ENCODE measurements at places on chromosomes 2 and 18.

- no peak for DNase-seq
Measured at GRCh38 chr2:176082525-176082823, 1.3 kb downstream of the EVX2 start.

DNA sequence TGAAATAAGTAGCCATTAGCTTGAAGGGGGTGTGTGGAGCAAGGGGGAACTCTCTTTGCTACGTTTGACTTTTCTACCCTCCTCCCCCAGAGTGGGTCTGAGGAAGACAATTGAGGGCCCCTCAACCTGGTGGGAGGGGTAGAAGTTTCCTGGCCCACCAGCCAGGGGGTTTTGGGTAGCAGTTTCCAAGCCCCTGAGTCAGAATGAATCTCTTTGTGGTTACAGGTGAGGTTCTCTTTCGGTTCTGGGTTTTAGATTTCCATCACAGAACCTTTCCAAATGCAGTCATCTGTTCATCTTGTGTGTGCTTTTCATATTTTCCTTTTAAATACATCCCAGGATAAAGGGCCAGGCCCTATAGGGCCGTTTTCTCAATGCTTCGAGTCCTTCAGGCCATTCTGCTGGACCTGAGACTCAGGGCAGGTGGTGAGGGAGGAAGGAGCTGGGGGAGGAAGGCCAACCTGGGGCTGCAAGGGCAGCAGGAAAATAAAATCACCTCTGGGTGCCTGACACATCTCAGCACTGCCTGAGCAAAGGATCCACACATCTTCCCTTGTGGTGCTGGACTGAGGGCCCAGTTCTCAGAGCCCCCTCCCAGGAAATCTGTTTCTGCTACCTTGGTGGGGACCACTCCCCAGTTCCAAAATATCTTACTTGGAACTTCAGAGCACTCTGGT, 4.7 kb downstream of the LBH start:
- DNase-seq = no peak

DNA sequence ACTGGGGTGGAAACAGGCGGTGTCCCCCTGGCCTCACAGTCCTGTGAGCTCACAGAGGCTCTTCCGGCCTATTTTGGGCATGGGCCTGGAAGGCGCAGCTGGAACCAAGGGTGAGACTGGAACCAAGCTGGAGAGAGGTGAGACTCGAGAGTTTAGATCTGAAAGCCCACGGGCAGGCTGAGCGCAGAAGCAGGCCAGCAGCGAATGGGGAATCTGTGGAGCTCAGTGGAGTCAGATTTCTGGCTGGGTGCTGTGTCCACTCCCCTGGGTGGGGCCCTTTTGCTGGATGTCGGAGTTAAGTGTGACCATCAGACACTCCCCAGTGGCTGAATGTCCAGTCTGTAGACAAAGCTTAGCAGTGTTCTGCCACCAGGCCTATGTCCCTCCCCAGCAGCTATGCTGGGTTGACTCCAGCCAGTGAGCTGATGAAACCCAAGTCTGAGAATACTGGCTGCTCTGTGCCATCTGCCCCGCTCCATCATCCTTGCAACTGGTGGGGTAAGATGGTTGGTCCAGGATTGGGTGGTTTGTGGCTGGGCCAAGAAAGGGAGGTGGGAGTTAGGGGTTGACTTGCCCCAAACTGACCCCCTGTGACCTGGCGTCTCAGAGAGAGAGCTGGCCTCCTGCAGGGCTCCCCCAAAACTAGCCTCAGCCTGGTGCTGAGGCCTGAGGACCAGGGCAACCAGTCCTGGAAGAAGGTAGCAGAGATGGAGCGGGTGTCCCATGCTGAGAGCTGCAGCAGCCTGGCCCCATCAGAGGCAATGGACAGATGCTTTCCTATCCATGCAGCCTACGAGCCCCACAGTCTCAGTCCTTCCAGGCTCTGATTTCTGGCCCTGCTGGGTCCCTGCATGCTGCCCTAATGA, 34.4 kb downstream of the CYP26B1 start:
- DNase-seq = no peak

- no peak for DNase-seq
Measured at GRCh38 chr2:217983276-217984233, 19.2 kb downstream of the TNS1 start.

GRCh38 chr2:161076936-161077335, 83.3 kb upstream of the TANK start:
- DNase-seq = no peak

- DNase-seq = no peak
Measured at GRCh38 chr2:195489101-195489500, 167.9 kb upstream of the SLC39A10 start.

DNA sequence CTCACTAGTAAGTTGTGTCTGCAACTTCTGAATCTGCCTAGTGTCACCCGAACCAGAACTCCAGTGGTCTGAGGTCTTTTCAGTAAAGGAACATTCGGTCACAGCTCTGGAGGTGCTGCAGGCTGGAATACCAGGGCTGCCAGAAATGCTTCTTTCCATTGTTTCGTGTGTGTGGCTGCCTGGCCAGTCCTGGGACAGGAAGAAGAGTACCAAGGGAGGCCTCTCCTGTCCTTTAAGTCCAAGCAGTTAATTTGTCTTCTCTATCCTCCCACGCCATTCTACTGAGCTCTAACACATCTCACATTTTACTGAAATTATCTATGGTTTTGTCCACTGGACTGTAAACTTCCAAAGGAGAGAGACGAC, 196.0 kb downstream of the LNPK start:
- DNase-seq = peak; percentile 7

DNA sequence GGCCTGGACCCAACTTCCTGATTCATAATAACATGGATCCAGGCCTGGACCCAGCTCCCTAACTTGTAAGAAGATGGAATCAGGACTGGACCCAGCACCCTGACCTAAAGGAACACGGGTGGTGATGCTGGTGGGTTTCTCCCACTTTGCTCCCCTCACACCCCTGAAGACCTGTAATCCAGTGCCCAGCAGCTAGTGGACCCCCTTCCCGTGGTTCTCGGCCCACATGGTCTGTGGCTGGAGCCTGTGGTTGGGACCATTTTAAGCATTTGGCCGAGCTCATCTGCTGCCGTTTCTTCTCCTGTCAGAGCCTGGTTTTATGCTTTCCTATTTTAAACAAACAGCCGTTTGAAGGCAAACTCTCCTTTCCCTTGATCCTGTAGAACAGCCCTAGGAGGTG, 232.8 kb downstream of the EIPR1 start:
- no peak for DNase-seq

GRCh38 chr2:112947374-112947773, 30.4 kb upstream of the IL36G start:
- DNase-seq = no peak

DNA sequence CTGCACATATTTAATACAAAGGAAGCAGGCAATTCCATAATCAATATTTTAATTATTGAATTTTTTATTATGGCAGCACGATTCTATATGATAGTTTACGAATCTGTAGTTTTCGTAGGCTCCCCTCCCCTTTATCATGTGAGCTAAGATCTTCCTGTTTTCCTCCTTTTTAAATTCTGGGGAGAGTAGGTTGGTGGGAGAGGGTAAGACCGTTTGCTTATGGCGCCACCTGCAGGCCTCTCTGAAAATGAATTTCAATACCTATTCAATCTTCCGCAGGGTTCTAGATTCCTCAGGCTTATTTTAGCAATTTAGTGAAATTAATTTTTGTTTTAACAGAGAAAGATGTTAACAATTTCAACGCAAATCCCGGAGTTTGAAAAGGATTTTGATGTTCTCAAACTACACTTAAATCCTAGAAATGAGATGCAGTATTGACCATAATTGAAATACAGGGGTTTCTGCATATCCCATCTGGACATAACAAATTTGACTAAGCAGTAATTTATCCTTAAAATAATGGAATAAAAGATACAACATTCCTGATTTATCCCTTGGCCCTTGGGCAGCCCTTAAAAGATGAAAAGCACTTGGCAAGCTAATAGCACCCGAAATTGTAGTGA, 12.8 kb upstream of the GBX2 start:
- peak; percentile 76 for DNase-seq

- peak; percentile 28 for DNase-seq
Measured at GRCh38 chr2:43225093-43225787, 1.2 kb downstream of the ZFP36L2 start.

DNA sequence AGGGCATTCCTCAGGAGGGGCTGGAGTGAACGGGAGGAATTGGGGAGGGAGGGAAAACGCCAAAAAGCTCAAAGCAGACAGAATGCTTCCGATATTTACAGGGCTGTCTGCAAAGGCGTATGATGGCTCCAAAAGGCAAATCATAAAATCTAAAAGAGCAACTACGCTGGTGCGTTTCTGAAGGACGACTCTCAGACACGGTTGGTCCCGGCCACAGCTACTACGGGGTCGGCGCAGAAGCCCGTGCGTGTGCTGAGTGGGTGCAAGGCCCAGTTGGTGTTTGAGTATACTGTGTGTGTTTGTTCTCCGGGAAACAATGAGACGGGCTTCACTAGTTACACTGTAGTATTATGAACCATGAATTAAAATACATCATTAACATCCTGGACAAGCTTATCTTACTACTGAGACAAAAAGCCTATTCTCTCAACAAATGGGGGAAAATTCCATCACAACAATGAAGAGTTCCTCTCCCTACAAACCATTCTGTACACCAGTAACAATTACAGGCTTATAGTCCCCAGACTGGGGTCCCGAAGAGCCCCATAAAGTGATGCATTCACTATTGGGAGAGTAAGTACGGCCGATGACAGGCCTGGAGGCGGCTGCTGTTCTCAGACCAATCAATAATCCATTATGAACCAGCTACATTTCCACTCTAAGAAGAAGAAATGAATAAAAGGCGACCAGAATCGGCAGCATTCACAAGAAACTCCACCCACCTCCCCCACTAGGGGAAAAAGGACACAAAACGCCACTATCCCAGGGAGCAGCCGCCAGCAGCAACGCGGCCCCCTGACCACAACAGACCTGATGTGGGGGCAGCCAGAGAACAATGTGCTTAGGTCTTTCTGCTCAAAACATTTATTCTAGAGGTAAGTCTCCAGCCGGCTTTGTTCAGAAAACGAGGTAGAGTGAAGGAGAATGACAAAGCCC, 43.4 kb downstream of the ZNF516 start:
- peak; percentile 40 for DNase-seq

DNA sequence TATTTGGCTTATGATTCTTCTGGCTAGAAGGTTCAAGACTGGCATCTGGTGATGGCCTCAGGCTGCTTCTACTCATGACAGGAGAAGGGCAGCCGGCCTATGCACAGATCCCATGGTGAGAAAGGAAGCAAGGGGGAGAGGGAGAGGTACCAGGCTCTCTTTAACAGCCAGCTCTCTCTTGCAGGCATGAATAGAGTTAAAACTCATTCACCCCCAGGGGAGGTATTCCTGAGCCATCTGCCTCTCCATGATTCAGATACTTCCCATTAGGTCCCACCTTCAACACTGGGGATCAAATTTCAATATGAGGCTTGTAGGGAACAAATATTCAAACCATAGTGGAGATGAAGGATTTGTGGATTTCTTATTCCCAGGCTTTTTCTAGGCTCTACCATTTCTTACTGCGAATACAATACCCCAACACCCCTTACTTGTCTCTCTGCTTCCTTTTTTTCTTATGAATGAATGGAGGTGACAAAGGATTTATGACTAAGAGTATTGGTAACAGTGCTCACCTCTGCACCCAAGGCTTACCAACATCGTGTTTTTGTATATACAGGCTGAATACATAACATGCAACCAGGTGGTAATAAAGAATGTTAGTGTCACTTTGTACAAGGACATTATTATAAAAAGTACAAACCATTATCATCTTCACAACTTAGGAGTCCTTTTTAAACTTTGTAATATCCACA, 454.6 kb upstream of the TRIB2 start:
- DNase-seq = no peak

- no peak for DNase-seq
Measured at GRCh38 chr18:73987247-73987980, 160.2 kb downstream of the FBXO15 start.

DNA sequence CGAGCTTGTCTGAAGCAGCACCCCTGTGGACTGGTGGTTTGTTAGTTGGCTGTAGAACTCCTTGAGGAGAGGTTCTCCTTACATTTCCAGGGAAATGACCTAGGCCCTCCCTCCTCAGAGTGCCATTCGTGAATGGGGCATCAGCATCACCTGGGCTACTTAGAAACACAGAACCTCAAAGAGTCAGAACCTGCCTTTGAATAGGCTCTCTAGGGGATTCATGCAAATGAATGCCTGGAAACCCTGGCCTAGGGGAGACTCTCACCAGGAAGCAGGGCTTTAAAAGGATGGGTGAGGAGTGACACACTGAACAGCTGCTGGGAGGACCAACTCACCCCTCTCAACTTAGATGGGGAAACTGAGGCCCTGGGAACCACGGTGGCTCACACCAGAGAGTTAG, 2.1 kb upstream of the MOCOS start:
- no peak for DNase-seq

GRCh38 chr18:653512-653911, 3.9 kb upstream of the TYMS start:
- DNase-seq = no peak

DNA sequence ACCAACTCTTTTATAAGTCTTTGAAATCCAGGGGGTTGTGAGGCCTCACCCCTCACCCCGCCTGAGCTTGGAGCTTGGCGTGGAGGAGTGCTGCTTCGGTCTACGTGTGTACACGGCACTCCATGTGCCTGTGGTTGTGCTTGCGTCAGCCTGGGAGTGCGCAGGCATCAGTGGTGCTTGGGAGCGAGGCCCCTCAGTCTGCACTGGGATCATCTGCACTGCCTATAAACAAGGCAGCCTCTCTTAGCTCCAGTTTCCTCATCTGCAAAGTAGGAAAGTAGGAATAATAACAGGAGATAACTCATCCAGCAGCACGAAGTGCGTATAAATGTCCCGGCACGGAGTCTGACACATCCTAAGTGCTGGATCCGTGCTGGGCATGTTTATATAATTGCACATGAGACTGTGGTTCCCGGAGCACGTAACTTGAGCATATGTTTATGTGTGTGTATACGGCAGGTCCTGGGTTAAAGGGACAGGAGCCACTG, 1.2 kb downstream of the GYPC start:
- DNase-seq = no peak

DNA sequence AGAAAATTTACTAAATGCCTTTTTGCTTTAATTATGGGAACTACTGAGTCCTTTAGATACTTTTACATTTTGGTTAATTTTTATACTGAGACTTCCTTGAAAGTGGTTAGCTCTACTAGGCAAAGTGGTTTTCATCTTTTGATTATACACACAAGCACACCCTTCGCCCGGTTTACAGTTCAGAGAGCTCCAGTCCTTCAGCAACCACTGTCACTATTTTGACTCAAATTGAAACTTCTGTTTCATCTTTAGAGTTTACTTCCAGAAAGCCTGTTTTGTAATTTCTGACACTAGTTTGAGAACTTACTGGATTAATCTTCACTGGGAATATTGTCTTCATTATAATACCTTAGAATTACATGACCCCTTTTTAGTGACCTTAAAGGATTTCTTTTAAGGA, 140.3 kb upstream of the FOSL2 start:
- DNase-seq = no peak

GRCh38 chr2:234421-234820, 29.4 kb downstream of the SH3YL1 start:
- no peak for DNase-seq

DNA sequence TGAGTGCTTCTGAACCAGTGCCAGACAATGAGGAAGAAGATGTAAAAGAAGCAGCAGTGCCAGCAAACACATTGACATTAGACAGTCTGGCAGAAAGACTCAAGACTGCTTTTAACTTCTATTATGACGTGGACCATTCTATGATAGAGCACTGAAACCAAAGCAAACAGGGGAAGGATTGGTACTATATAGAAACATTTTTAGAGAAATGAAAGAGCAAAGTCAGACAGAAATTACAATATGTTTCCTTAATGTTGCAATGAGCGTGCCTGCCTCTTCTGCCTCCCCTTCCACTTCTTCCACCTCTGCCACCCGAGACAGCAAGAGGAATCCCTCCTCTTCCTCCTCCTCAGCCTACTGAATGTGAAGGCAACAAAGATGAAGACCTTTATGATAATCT, 39.7 kb downstream of the DHX57 start:
- no peak for DNase-seq

- no peak for DNase-seq
Measured at GRCh38 chr2:206488623-206489022, 45.3 kb downstream of the ADAM23 start.
